ENCODE measurements at places on chromosomes 11 and 22. TPM values are rescaled to one million over a fixed set of nuclear protein-coding genes. Genes with fewer than 3 reads are reported as not detected.

GRCh38 chr11:4798427-4799183, 5.6 kb downstream of the OR52R1 start:
- H3K4me3 ChIP-seq: no peak overlapping the region
- H3K27ac ChIP-seq: no peak overlapping the region
- no peaks in the 10 kb centered on the region for H3K4me1 ChIP-seq
- DNase-seq: no peak
- H3K36me3 ChIP-seq: no peaks in the 10 kb centered on the region

- peak overlapping the region; percentile 39 for H3K27ac ChIP-seq
- H3K27me3 ChIP-seq: no peaks in the 10 kb centered on the region
- peaks cover 34% of the 10 kb centered on the region for H3K4me1 ChIP-seq
- no peak overlapping the region for H3K4me3 ChIP-seq
- peaks cover 53% of the 10 kb centered on the region for H3K36me3 ChIP-seq
Observed at GRCh38 chr22:25485626-25486545, 78.6 kb upstream of the GRK3 start.

DNA sequence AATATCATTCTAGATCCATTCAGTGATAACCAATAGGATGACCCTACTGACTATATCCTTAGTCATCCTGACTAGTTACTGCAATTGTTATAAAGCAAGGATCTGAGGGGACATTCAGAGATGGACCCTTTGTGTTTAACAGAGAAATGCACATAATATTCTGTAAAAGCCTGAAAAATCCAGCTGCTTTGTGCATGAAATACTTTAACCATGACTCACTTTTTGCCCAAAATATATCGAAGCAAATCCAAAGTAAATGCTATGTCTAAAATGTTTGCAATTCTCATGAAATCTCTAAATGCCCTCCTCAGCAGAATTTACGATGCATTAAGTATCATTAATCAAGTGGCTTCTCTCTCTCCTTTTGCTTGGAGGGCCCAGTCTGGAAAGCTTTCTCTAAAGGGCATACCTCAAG, 178.8 kb upstream of the MTMR2 start:
- peaks cover 14% of the 10 kb centered on the region for H3K36me3 ChIP-seq
- no peak overlapping the region for H3K27ac ChIP-seq
- DNase-seq: no peak

- no peaks in the 10 kb centered on the region for H3K36me3 ChIP-seq
- no peak overlapping the region for H3K4me3 ChIP-seq
- no peak overlapping the region for H3K27ac ChIP-seq
- H3K27me3 ChIP-seq: no peaks in the 10 kb centered on the region
- peaks cover 11% of the 10 kb centered on the region for H3K4me1 ChIP-seq
Observed at GRCh38 chr11:47376525-47377371, 1.6 kb downstream of the SPI1 start.

- H3K27me3 ChIP-seq: no peaks in the 10 kb centered on the region
- H3K4me1 ChIP-seq: no peaks in the 10 kb centered on the region
- H3K4me3 ChIP-seq: no peak overlapping the region
- peak; percentile 72 for DNase-seq
Observed at GRCh38 chr11:108654994-108655631, 9.8 kb upstream of the DDX10 start.

GRCh38 chr11:112525270-112525669, 264.6 kb upstream of the PLET1 start:
- DNase-seq: no peak
- no peaks in the 10 kb centered on the region for H3K4me1 ChIP-seq
- no peaks in the 10 kb centered on the region for H3K36me3 ChIP-seq
- H3K27me3 ChIP-seq: peaks cover 4% of the 10 kb centered on the region

- no peak overlapping the region for H3K27ac ChIP-seq
- H3K36me3 ChIP-seq: no peaks in the 10 kb centered on the region
- peaks cover 21% of the 10 kb centered on the region for H3K27me3 ChIP-seq
- no peaks in the 10 kb centered on the region for H3K4me1 ChIP-seq
- no peak for DNase-seq
Observed at GRCh38 chr11:116507849-116508695, 264.7 kb downstream of the BUD13 start.

- no peak overlapping the region for H3K27ac ChIP-seq
- no peak for DNase-seq
- H3K4me3 ChIP-seq: no peak overlapping the region
- H3K4me1 ChIP-seq: peaks cover 19% of the 10 kb centered on the region
- no peaks in the 10 kb centered on the region for H3K27me3 ChIP-seq
- H3K36me3 ChIP-seq: peaks cover 38% of the 10 kb centered on the region
Observed at GRCh38 chr11:107442715-107443215, 14.9 kb downstream of the CWF19L2 start.

DNA sequence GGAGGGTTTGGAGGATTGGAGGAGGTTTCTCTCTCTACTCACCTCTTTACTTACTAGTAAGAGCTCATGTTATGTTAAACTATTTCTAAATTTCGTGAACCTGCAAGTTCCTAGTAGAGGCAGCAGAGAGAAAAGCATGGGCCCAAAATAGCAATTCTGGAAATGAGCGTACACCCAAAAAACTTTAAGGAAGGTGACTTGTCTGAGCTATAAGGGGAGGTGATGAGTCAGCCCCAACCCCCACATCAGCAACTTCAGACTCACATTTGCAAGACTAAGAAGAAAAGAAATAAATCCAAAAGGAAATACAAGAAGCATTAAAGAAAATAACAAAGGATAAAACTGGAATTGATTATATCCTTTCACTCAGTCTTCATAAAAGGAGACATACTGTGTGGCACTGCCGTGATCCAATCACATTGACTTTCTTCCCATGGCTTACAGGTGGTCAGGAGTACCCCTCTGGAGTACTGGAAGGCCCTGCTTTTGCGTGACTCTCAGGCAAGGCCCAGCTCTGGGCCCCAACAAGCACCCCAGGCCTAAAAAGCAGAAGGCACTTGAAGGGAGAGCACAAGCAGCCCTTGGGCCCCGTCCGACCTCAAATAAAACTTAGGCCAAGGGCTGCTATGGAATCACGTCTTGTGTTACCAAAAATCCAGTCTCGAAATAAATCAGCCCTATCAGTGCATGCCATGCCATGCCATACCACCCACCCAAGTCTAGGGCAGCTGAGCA, 14.3 kb downstream of the PACSIN2 start:
- DNase-seq: peak; percentile 84
- peak overlapping the region; percentile 56 for H3K27ac ChIP-seq
- peaks cover 79% of the 10 kb centered on the region for H3K4me1 ChIP-seq
- no peaks in the 10 kb centered on the region for H3K27me3 ChIP-seq

DNA sequence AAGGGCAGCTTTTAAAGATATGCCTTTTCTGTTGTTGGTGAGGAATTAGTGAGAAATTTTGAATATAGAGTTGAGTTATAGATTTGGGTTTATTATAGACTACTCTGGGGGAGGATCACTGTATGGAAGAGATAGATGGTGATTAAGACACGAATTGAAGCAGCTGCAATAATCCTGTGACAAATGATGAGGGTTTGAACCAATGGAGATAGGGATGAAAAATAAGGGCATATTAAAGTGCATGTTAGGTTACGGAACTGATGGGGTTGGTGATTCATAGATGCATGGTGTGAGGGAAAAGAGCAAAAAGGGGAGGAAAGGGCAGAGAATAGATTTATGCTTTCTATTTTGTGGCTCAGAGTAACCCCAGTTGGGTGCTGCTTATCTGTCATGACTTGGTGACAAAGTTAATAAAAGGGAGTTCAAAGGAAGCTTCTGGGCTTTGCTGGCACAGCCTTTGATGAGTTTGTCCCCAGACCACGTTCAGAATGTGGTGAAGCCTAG, 11.8 kb downstream of the C11orf87 start:
- H3K4me3 ChIP-seq: no peak overlapping the region
- no peaks in the 10 kb centered on the region for H3K4me1 ChIP-seq
- no peaks in the 10 kb centered on the region for H3K27me3 ChIP-seq
- no peak overlapping the region for H3K27ac ChIP-seq

- no peaks in the 10 kb centered on the region for H3K4me1 ChIP-seq
- H3K4me3 ChIP-seq: no peak overlapping the region
- DNase-seq: no peak
- no peaks in the 10 kb centered on the region for H3K36me3 ChIP-seq
Observed at GRCh38 chr11:87523276-87523675, 485.5 kb downstream of the TMEM135 start.

GRCh38 chr11:130272336-130272735, 42.4 kb downstream of the ZBTB44 start:
- H3K4me3 ChIP-seq: no peak overlapping the region
- H3K36me3 ChIP-seq: peaks cover 10% of the 10 kb centered on the region
- DNase-seq: no peak
- H3K27me3 ChIP-seq: no peaks in the 10 kb centered on the region

DNA sequence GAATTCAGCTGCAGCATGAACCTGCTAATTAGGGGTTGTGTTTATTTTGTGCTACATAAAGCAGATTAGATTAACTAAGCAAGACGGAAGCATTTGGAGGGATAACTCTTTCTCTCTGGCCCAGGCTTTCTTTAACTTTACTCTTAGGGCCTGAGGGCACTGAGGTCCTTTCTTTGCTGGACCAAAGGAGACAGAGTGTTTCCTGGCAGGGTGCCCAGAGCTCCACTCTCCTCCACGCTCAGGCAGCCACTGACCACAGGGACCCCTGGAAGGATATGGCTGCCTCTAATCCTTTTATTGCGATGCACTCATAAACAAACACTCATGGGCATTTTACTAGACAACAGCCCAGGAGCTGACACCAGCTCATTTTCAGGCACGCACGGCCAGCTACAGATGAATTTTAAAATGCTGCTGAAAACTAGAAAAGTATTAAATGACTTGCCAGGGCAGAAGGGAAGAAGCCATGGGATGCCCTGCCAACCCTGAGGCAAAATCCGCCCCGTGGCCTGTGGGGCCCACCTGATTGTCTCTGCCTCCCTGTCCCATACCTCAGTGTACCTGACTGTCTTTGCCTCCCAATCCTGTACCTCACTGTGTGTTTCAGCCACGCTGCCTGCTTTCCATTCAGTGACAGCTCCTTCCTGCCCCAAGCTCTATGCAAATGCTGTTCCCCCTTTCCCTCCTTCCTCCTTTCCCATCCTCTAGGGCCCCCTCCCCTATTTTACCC, 192.6 kb upstream of the NAV2 start:
- no peaks in the 10 kb centered on the region for H3K27me3 ChIP-seq
- H3K36me3 ChIP-seq: no peaks in the 10 kb centered on the region
- no peak for DNase-seq
- H3K4me1 ChIP-seq: no peaks in the 10 kb centered on the region

GRCh38 chr22:45430871-45431270, 17.4 kb downstream of the RIBC2 start:
- H3K4me3 ChIP-seq: no peak overlapping the region
- peaks cover 8% of the 10 kb centered on the region for H3K4me1 ChIP-seq
- peaks cover 4% of the 10 kb centered on the region for H3K36me3 ChIP-seq
- DNase-seq: no peak
- H3K27me3 ChIP-seq: no peaks in the 10 kb centered on the region

GRCh38 chr11:10891151-10891720, 33.4 kb upstream of the ZBED5 start:
- H3K4me3 ChIP-seq: no peak overlapping the region
- no peaks in the 10 kb centered on the region for H3K36me3 ChIP-seq
- H3K27ac ChIP-seq: no peak overlapping the region
- no peaks in the 10 kb centered on the region for H3K4me1 ChIP-seq

DNA sequence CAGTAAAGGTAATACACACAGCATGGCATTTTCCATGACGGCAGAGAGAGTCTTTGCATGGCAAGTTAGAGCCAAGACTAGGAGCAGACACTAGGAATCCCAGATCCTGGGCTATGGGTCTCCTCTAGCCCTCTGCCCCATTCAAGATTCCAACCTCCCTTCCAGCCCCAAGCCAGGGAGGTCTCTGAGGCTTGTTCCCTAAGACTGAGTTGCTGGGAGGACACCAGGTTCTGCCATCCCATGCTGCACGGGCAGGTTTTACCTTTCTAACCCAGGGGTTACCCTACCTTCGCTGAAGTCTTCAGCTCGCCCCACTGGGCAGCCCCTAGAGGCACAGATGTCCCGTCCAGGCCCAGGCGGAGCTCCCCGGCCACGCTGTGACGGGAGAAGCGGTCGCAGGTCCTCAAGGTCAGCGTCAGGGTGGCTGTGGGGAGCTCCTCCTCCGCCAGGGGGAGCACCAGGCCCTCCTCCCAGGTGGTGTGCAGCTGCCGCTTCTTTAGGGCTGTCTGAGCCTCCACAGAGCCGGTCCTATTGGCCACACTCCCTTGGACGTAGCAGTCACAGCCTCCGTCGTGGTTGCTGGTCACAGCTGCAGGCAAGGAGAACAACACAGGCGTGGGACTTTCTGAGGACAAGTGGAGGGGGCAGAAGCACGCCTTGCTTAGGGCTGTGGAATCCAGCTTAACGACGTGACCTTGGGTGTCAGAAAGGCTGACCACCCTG, 33.8 kb downstream of the SYT13 start:
- DNase-seq: peak; percentile 27
- H3K4me3 ChIP-seq: no peak overlapping the region
- H3K27ac ChIP-seq: no peak overlapping the region
- no peaks in the 10 kb centered on the region for H3K4me1 ChIP-seq

DNA sequence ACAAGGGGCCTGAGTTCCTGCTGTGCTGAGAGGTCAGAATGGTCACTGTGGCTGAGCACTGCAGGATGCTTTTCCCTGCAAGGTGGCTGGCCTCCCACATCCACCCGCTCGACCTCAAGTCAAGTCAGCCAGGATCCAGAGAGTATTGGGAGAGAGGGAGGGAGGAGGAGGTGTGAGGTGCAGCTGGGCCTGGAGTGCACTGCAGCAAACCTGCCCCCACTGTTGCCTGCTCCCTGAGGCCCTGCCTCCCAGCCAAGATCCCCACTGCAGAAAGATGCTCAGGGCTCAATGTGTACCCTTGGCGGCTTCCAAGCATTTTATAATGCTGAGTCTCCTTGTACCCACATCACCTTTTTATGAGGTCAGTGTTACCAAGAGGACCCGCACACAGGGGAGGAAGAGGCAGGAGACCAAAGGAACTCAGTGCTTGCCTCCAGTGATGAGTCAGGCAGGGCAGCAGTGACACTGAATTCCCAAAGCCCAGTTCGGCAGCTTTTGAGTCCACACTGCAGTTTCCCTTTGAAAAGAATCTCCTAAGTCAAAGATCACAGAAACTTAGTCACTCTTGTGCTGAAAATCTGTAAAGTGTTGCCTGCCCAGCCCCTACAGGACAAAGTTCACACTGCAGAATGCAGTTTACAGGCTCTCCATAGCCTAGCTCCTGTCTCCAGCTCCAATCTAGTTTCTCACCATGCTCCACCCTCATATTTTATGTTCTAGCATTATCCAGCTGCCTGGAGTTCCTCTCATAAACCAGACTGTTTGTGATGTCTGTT, 3.1 kb downstream of the ENDOD1 start:
- H3K27me3 ChIP-seq: no peaks in the 10 kb centered on the region
- no peak overlapping the region for H3K27ac ChIP-seq
- DNase-seq: peak; percentile 59
- H3K36me3 ChIP-seq: peaks cover 3% of the 10 kb centered on the region
- H3K4me1 ChIP-seq: peaks cover 75% of the 10 kb centered on the region

DNA sequence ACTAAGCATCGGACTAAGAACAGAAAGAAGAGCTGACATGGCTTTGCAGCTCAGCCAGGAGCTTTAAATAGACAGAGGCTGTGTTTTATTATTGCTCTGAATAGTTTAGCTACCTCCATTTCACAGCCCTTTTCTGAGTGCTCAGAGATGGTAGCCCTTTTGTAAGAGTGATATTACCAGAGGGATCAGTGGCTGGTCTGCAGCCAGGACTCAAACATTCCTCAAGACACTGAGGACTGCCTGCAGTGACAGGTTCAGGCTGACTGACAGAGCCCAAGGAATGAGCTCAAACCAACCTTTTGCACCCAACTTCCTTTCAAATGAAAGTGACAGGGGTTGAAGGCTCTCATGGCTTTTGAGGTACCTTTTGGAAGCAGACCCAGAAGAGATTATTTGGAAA, 189.0 kb downstream of the DDX10 start:
- H3K27ac ChIP-seq: peak overlapping the region; percentile 82
- H3K27me3 ChIP-seq: no peaks in the 10 kb centered on the region
- DNase-seq: peak; percentile 11
- peak overlapping the region; percentile 67 for H3K4me3 ChIP-seq
- peaks cover 19% of the 10 kb centered on the region for H3K4me1 ChIP-seq

The CENPM gene
- total RNA-seq: 110 TPM

The PRR33 gene
- total RNA-seq: 0.12 TPM

The UPB1 gene
- 0.10 TPM for total RNA-seq

The RAD9A gene
- 30.7 TPM for total RNA-seq

The NRXN2 gene
- 0.24 TPM for total RNA-seq

All from activated naive CD4-positive, alpha-beta T cell treated with anti-CD3 and anti-CD28 coated beads for 36 hours (primary cell).